Stimulated activated CD4-positive, alpha-beta T cell treated with anti-CD3 and anti-CD28 coated beads, TNF-alpha, amount 100 ng/mL, for 4 hours (primary cell): ENCODE measurements at places on chromosomes 5 and 9.

DNA sequence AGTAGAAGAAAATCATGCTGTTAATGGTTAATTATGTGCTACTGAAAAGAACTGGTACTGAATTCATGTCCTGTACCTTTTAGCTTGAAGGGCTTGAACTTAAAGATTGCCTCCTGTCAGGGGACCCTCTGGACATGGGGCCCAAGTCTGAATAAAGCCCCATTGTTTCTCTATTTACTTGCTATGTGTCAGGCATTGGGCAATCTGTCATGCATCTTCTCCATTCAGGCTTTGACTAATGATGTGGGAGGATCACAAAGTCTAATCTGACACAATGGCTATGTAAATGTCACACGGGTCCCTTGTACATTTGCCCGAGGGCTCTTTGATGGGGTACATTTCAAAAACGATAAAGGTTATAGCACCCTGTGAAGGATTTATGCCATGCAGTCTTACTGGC, 64.0 kb upstream of the TUSC1 start:
- DNase-seq, result no peak

GRCh38 chr9:75017378-75017777, 10.7 kb downstream of the CARNMT1 start:
- no peak for DNase-seq

DNA sequence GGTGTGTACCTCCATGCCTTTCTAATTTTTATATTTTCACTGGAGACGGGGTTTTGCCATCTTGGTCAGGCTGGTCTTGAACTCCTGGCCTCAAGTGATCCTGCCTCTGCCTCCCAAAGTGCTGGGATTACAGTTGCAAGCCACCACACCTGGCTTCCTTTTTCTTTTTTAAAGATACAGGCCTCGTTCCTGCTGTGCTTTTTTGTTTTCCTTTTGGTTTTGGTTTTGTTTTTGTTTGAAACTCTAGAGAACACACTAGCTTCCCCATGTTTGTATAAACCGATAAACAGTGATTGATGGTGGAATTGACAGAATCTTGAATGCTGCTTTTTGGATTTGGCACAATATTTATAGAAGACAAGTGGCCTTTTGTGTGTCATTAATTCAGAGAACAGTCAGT, 1603.4 kb downstream of the MAT2B start:
- no peak for DNase-seq

- no peak for DNase-seq
Measured at GRCh38 chr5:34657274-34657921, 1.3 kb downstream of the RAI14 start.

- DNase-seq, result no peak
Measured at GRCh38 chr9:13215791-13216554, 63.5 kb downstream of the MPDZ start.

- DNase-seq, result no peak
Measured at GRCh38 chr5:65068410-65068809, 299.7 kb downstream of the CWC27 start.

DNA sequence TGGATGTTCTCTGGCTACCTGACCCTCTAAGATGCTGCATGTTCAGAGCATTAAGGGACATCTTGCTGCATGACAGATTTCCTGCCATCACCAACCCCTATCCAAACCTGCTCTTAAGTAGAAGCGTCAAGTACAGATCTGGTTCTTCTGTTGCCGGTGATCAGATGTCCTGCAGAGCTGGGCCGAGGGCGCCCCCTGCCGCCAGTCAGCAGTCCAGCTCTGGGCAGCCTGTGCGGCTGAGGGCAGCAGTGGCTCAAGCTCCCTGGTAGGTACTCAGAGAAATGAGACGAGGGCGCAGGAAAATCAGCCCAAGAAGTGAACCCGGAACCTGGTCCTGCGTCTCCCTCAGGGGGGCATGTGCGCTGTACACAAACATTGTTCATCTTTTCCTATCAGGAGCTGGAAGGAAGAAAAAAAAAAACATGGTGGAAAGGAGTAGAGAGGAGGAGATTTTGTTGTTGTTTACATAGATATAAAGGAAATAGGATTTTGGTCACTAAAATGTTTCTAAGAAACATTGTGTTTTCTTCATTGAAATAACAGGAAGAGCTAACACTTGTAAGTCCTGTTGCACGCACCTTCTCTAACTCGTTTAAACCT, 95.8 kb downstream of the CFAP90 start:
- no peak for DNase-seq

DNA sequence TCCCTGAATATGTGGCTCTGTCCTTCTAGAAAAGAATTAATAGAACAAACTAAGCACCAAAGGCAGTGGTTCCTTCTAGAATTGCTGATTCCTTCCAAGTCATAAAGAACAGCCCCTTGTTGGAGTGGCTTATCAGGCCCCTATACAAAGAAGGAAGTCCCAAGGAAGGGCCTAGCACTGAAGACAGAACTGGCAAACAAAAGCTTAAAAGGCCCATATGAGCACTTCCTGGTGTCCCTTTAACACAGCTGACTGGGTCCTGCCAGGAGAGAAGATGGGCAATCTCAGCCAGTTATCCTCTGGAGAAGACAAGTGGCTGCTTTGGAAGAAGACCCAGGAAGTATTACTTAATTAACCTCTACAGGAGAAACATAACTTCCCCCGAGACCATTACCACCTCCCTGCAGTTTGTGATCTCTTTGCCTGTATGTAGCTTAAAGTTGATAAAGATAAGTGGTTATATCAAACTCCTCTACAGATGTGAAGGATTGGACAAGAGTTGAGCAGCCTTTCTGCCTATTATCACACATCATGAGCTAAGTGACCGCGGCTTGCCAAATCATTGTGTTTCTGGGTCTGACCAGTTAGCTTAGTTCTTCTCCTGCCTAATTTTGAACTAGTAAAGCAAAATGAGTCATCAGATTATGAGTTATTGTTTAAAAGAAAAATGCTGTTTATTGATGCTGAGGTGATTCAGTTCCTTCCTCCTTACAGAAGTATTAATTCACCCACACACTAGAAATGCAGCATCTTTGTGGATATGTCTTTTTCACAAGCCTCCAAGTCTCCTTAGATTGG, 13.3 kb upstream of the STING1 start:
- no peak for DNase-seq
